Activated CD8-positive, alpha-beta memory T cell treated with anti-CD3 and anti-CD28 coated beads for 1 hour (primary cell): ENCODE measurements at places on chromosomes 2 and 18.

GRCh38 chr2:200435379-200435778 lies 74.5 kb downstream of the KCTD18 start:
- DNase-seq = no peak

GRCh38 chr2:234275515-234275914 lies 221.4 kb downstream of the ARL4C start:
- DNase-seq = no peak

DNA sequence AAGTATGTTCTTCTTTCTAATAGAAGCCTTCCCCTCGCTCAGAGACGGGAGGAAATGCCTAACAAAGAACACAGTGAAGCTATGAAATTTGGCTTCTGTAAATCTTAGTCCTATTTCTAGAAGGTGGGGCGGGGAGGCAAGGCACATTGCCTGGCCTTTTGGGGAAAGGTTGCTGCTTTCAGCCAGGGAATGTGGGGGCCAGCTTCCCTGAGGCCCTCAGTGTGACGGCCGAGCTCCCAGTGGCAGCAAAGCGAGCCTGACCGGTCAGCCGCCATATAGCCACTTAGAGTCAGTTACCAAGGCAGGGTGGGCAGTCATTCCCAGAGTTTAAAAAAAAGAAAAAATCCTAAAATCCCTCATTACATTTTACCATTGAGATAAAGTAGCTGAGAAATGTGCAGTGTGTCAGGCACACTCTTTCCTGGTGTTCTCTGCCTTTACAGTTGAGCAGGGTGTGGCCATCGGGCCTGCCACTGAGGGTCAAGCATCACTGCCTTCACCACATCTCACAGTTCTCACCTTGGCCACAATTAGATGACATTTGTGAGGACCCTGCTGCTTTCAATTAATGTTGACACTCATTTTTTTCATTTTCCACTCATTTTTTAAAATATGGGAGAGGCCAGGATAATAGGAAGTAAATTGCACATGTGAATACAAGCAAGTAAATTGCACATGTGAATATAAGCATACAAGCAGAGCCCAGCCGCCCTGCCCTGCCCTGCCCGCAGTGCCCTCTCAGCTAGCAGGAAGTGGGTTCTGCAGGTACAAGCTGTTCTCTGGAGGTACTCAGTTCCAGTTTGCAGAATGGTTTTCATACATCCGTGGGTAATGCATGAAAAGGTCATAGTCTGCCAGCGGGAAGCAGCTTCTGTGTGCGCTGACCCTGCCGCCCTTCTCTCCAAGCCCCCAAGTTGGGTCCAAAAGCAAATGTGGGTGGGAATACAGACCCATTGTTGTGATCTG lies 76.9 kb downstream of the WDSUB1 start:
- peak; percentile 18 for DNase-seq

DNA sequence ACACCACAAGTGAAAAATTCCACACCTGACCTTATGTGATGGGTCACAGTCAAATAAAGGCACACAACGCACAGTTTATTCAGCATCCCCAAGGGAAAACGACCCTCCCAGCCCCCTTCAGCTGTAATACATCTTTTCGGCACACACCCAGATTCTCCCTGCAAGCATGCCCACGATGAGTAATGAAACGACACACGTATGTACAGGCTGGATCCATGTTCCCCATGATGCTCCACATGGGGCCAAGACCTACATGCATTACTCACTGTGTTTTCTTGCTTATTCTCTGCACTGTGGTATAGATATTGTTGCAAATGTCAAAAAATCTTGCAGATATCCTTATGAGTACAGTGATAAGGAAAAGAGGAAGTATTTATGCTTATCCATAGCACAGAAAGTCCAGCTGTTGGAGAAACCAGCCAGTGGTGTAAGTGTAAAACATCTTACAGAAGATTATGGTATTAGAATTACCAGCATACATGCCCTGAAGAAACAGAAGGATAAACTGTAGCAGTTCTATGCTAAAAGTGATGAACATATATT lies 32.5 kb upstream of the SGPP2 start:
- DNase-seq = no peak

DNA sequence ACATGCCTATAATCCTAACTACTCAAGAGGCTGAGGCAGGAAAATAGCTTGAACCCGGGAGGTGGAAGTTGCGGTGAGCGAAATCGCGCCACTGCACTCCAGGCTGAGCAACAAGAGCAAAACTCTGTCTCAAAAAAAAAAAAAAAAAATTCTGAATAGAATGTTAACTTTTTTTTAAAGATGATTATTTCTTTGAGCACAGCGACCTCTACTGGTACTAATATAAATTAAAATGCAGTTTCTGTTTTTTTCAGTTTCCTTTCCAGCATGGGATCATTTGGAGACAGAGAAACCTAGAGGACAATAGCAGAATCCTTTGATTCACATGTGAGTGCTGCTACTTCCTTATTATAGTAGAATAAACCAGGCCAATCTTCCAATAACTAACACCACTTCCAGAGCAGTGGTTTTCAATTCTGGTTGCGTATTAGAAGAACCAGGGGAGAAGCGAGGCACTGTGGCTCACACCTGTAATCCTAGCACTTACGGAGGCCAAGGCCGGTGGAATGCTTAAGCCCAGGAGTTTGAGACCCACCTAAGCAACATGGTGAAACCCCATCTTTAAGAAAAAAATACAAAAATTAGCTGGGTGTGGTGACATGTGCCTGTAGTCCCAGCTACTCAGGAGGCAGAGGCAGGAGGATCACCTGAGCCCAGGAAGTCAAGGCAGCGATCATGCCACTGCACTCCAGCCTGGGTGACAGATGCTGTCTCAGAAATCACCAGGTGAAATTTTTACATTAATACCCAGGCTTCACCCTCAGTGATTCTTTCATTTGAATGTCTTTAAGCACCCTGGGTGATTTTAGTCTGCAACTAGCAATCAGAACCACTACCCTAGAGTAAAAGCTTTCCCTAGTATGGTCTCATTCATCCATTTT lies 10.1 kb downstream of the SRSF7 start:
- DNase-seq = no peak

DNA sequence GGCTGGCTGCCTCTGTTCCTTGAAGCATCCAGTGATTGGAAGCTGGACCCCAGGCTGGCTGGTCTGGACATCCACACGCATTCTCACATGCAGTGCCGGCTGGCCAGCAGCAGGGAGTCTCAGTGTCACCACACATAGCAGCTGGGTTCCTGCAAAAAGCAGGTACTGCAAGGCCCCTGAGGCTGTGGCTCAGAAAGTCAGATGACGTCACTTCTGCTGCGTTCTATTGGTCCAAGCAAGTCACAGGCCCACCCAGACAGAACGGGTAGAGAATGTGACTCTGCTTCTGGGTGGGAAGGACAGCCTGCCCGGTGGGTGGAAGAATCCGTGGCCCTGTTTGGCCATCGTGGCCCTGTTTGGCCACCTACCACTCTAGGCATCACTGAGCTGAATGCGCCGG lies 51.3 kb upstream of the SPP2 start:
- DNase-seq = no peak

DNA sequence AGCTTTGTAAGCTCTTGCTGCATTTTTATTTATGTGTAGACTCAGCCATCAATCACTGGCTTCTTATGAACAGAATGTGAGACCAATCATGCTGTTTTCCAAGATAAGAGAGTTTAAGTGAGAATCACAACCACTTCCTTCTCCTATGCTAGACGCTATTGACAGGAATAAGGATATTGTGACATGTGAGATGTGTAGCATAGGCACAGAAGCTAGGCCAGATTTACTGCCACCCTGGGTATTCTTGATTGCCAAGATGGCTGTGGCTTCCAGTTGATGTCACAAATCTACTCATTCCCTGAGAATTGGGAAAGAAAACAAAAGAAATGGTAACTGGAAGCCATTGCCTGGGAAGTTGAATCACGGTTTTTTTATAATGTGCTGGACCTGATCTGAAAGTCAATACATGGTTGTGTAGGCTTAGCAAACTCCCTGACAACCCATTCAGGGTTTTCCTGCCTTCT lies 49.9 kb downstream of the RAB27B start:
- DNase-seq = no peak

DNA sequence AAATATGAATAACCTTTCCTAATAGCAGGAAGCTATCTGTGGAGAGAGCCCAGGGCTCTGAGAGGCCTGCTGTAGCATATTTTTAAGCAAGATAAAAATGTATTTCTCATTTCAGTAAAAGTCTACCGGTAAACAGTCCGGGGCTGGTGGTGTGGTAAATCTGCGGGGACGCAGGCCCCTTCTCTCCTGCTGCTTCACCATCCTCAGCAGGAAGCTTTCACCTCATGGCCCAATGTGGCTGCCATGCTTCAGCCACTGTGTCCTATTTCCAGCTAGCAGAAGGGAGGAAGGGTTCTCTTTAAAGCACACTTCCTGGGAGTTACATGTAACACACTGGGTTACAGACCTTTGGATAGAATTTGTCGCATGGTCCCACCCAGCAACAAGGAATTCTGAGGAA lies 79.5 kb upstream of the ODC1 start:
- DNase-seq = no peak

- no peak for DNase-seq
Measured at GRCh38 chr2:11411768-11412448, 54.1 kb downstream of the E2F6 start.

GRCh38 chr2:144389151-144389929 lies 130.6 kb downstream of the ZEB2 start:
- DNase-seq = no peak

- no peak for DNase-seq
Measured at GRCh38 chr2:171957061-171957460, 34.8 kb downstream of the HAT1 start.

DNA sequence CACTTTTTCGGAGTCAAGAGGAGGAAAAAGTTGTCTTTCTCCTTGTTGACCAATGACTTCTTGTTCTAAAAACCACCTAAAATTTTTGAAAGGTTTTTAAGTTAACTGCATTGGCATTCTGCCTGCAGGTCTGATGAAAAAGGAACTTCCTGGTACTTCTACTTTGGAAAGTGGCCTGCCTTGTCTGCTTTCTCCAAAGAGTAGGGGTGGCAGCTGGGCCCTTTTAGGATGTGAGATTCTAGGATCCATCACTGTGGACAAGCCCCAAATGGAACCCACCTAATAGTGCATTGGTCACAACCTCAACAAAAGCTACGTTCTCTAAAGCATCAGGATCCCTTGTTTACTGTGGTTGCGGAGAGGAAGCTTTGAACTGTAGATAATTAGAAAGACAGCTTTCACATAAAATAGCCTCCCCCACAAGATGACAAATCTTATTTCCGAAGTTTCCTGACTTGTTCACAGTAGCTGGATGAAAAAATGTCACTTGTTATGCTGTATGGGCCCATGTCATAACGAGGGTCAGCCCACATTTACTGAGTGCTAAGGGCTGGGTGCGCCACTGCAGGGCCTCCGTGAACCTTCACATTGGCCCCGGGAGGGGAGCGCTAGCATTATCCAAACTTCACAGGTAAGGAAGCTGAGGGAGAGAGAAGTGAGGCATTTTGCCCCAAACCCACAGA lies 17.4 kb downstream of the ASPRV1 start:
- no peak for DNase-seq

- DNase-seq = no peak
Measured at GRCh38 chr2:231646476-231646875, 53.8 kb downstream of the TEX44 start.

GRCh38 chr2:92073815-92074548 lies 2797.2 kb upstream of the TEKT4 start:
- no peak for DNase-seq

DNA sequence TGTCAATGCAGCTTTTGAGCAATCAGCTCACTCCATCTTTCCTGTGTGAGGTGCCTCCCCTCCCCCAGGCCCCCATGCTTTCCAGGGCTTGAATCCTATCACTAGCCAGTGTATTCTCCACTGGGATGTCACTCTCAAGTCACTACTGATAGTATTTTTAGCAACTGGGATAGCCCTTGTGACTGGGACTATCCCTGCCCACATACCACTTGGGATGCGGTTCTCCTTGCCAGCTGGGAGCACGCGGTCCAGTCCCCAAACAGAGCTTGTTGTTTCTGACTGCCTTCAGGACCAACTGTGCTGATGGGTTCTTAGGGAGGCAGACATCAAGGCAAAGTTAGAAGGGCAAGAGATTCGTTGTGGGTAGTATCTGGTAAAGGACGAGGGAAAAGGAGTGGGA lies 134.9 kb downstream of the FAM161A start:
- no peak for DNase-seq

GRCh38 chr18:62717925-62718800 lies 2.8 kb downstream of the PHLPP1 start:
- no peak for DNase-seq

DNA sequence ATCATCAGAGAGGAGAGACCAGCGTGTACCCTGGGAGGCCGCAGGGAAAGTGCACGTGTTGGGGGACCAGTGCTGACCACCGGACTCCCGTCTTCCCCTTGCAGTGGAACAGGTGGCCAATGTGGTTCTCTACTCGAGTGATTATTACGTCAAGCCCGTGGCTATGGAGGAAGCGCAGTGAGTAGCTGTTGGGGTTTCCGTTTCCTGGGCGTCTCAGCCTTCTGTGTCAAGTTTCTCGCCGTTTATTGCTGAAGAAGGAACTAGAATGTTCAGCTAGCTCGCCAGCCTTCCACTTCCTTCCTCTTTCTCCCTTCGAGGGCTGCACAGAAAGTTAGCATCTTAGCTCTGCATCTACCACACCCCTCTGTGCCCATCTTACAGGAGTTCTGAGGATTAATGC lies 22.8 kb upstream of the DGKD start:
- DNase-seq = peak; percentile 59

DNA sequence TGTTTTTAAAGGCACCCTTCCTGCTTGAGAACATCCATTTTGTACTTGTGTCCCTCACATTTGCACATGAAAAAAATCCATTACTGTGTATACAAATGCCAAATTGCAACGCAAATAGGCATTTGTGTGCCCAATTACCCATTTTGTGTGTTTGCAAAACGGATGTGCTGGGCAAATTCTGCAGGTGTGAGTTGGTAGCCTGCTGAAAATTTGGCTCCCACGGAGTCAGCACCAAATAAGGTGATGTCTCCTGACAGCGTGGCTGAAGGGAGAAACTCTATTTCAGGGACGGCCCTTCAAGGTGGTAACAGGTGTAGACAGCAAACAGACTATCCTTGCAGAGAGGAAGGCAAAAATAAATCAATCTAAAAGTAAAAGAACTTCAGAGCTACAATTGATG lies 661.1 kb downstream of the BCL11A start:
- DNase-seq = no peak

DNA sequence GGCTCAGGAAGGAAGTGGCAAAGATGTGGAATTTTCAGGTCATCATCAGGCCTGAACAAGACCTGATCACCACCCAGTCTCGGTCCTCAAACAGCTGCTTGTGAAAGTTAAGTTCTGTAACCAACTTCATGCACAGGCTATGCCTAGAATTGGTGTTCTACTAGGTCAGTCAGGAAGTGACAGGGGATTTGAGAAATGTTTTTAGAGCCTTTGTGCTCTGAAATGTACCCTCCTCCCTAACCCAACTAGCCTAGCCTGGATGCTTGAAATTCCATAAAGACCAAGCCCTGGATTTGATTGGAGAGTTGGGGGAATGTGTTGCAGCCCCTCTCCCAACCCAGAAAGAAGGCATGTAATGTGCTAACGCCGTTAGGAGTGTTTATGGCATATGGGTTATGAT lies 63.3 kb downstream of the TGOLN2 start:
- DNase-seq = no peak

DNA sequence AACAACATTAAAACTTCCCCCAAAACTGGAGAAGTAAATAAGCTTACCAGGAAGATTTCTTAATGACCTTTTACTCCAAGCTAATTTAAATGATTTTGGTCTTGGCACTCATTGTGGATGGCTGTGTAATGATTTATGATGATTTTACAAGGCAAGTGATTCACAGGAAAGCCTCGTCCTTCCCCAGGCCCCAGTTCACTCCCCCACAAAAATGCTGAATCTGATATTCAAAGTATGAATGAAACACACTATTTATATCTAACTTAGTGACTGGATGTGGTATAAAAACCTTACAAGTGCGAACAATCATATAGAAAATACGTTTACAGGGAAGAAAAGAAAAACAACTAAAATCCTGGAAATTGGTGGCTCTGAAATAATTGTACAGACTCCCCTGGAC lies 49.8 kb downstream of the ZNF516 start:
- no peak for DNase-seq
